ENCODE measurements at places on chromosomes 2 and 18.

DNA sequence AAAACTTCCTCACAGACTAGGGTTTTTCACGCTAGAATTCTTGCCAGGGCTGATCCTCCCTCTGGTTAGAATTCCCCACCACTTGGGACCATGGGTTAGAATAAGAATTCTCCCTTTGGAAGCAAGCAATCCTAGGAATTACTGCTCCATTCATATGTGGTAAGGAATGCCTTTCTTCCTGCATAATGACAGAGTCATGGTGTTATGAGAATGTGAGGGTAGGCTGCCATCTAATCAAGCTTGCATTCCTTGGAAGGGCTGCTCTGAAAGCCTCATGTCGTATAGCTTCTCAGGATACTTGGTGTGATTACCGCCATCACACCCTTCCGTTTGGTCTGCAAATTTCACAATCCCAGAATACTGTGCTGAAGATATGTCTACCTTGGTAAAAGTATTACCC is 1282.4 kb upstream of the PIK3C3 start:
- no peaks in the 10 kb centered on the region for H3K27me3 ChIP-seq
- no peak overlapping the region for H3K4me3 ChIP-seq
- H3K36me3 ChIP-seq = no peaks in the 10 kb centered on the region
- no peaks in the 10 kb centered on the region for H3K4me1 ChIP-seq
- H3K27ac ChIP-seq = no peak overlapping the region

- H3K4me3 ChIP-seq = no peak overlapping the region
- H3K4me1 ChIP-seq = no peaks in the 10 kb centered on the region
- no peak for DNase-seq
- no peak overlapping the region for H3K27ac ChIP-seq
- no peaks in the 10 kb centered on the region for H3K27me3 ChIP-seq
Measured at GRCh38 chr2:229153951-229154350, 117.1 kb downstream of the PID1 start.

- H3K27ac ChIP-seq = peak overlapping the region; percentile 34
- no peak for DNase-seq
- no peak overlapping the region for H3K4me3 ChIP-seq
- no peaks in the 10 kb centered on the region for H3K27me3 ChIP-seq
Measured at GRCh38 chr18:13124411-13124810, 94.1 kb upstream of the LDLRAD4 start.

DNA sequence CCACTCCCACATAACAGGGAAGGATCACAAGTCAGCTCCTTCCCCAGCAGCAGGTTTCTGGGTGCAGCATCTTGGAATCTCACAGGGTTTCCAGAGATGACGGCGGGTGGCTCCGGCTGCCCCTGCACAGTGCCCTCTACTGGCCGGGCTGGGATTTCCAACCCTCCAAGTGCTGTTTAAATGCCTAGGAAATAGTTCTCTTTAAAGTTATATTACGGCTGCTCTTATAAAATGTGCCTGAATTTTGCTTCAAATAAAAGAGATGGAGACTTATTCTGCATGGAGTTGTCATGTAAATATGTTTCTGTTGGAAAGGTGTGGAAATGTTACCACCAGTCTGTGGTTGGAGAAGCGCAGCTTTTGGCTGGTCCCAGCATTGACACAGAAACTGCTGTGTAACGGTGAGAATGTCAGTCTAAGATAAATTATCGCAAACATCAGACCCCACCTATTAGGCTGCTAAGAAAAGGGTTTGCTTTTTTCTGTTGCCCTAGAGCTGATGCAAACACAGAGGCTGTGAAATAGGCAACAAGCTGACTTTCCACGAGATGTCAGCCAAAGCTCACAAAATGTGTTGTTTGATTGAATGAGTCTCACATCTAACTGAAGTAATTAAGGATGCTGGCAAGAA is 3.3 kb upstream of the HJURP start:
- no peak overlapping the region for H3K4me3 ChIP-seq
- H3K4me1 ChIP-seq = peaks cover 16% of the 10 kb centered on the region
- no peak overlapping the region for H3K27ac ChIP-seq
- peaks cover 10% of the 10 kb centered on the region for H3K27me3 ChIP-seq
- peak; percentile 26 for DNase-seq

DNA sequence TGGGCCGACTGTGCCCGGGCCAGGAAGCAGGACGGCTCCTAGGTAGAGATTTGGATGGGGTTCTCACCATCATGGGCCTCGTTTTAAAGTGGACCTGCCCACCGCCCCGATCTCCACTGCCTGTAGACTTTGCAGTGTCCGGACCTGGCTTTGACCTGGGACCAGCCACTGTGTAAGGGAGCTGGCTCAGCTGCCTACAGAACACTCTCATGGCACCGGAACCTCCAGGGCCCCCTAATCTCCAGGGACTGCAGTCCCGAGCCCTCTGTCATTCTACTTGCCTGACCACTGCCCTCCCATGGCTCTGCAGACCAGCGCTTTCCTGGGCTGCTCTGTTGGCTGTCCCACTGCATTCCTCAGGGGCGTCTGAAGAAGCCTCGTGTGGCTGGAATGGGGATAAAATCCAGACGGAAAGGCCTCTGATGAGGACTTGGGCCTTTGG is 120.8 kb downstream of the GLI2 start:
- H3K27ac ChIP-seq = no peak overlapping the region
- no peaks in the 10 kb centered on the region for H3K4me1 ChIP-seq
- no peaks in the 10 kb centered on the region for H3K27me3 ChIP-seq
- H3K4me3 ChIP-seq = no peak overlapping the region

DNA sequence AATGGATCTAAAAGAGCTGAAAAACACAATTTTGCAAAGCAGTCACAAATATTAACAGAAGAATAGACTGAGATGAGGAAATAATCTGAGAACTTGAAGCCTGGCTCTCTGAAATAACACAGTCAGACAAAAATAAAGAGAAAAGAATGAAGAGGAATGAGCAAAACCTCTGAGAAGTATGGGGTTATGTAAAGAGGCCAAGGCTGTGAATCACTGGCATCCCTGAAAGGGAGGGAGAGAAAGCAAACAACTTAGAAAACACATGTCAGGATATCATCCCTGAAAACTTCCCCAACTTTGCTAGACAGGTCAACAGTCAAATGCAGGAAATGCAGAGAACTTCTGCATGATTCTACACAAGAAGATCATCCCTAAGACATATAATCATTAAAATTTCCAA is 73.5 kb upstream of the LHCGR start:
- H3K27me3 ChIP-seq = no peaks in the 10 kb centered on the region
- no peak for DNase-seq
- H3K36me3 ChIP-seq = no peaks in the 10 kb centered on the region
- H3K4me3 ChIP-seq = no peak overlapping the region

DNA sequence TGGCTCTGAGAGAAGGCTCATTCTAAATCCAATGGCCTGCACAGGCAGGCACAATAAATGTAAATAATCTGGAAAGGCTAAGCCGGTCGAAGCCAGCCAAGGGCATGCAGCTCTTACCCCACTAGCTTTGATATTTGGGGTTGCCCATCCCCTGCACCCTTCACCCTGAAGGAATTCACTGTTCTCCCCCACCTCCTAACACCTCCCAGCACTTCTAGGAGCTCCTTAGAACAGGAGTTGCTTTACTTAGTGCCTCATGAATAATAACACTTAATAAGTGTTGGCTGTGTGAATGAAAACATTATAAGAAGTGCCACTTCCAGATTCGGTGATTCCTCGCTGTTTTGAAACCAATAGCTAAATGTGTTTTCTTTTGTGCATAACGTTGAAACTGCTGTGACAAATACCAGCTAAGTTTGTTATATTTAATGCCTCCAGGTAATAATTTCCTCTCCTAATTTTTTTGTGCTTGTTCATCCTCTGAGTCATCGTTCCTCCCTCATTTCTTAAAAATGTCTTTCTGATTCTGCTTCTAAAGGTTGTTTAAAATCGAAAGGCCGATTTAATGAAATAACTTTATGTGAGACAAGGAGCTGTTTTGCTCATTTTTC is 458.8 kb downstream of the METTL4 start:
- H3K4me1 ChIP-seq = no peaks in the 10 kb centered on the region
- H3K4me3 ChIP-seq = no peak overlapping the region
- no peak for DNase-seq
- no peaks in the 10 kb centered on the region for H3K36me3 ChIP-seq

DNA sequence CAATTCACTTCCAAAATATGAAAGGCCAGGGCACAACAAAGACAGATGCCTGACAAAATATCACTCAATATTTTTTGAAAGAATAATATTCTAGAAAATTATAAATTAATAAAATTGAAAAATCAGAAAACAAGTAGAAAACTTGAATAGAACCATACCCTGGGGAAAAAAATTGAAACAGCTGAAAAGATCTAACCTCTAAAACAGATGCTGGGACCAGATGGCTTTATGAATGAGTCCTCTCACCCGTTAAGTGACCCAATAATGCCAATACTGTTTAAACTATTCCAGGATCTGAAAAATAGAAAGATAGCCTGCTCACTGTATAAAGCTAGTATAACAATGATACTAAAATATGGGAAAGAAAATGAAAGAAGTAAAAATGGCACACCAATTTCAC is 322.3 kb upstream of the VWC2L start:
- no peaks in the 10 kb centered on the region for H3K36me3 ChIP-seq
- no peak overlapping the region for H3K27ac ChIP-seq
- no peaks in the 10 kb centered on the region for H3K4me1 ChIP-seq
- no peak for DNase-seq
- no peaks in the 10 kb centered on the region for H3K27me3 ChIP-seq
- H3K4me3 ChIP-seq = no peak overlapping the region

DNA sequence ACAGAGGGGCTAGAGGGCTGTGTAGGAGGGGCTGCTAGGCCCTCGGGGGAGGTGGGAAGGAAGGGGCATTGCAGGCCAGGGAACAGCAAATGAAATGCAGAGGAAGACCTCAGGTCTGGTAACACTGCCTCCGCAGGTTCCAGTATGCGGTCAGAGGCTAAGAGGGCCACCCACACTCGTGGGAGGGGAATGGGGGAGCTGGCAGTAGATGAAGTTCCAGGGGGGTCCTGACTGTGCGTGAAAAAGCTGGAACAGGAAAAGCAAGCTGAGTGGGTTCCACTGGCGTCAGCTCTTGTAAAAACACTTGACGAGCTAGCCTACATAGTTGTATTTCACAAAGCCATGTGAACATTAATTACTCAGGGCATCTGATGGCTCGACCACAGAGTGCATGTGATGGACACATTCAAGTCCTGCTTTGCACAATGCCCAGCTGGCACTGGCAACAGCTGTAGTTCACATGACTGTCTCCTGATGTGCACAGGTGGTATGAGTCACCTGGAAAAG is 29.0 kb upstream of the PTPN4 start:
- H3K27me3 ChIP-seq = peaks cover 29% of the 10 kb centered on the region
- no peak overlapping the region for H3K27ac ChIP-seq
- no peaks in the 10 kb centered on the region for H3K4me1 ChIP-seq
- DNase-seq = no peak

- H3K4me1 ChIP-seq = peaks cover 47% of the 10 kb centered on the region
- peaks cover 15% of the 10 kb centered on the region for H3K36me3 ChIP-seq
- H3K27ac ChIP-seq = peak overlapping the region; percentile 79
- no peak overlapping the region for H3K4me3 ChIP-seq
- DNase-seq = peak; percentile 50
Measured at GRCh38 chr2:239326831-239327535, 73.8 kb downstream of the HDAC4 start.

GRCh38 chr18:3604498-3605408 is 154.8 kb downstream of the TGIF1 start:
- H3K27me3 ChIP-seq = no peaks in the 10 kb centered on the region
- no peak overlapping the region for H3K27ac ChIP-seq
- H3K4me1 ChIP-seq = peaks cover 5% of the 10 kb centered on the region
- H3K4me3 ChIP-seq = no peak overlapping the region
- H3K36me3 ChIP-seq = no peaks in the 10 kb centered on the region

DNA sequence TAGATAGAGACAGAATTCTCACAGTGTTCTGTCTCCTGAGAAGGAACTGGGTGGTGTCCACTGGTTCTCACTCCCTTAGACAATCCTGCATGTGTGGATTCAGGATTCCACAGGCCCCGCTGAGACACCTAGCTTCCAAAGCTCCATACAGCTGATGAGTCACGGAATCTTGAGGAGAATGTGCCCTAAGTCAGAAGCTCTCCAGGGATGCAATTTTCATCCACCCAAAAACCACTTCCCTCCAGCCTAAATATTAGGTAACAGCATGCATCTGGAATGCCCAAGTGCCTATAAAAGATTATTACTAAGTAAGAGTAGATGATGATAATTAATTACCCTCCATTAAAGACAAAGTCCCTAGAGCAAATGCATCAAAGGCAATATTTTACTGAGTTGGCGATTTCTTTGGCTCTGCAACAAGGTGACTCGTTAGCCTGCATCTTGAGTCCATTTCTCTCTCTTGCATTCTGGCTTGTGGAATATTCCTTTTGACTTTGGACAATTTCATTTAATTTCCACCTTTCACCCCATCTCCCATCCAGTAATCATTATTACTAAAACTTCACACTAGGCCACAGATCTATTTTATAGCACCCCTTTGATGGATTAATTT is 475.1 kb downstream of the TNS1 start:
- no peaks in the 10 kb centered on the region for H3K27me3 ChIP-seq
- H3K36me3 ChIP-seq = no peaks in the 10 kb centered on the region
- H3K27ac ChIP-seq = no peak overlapping the region
- DNase-seq = no peak

DNA sequence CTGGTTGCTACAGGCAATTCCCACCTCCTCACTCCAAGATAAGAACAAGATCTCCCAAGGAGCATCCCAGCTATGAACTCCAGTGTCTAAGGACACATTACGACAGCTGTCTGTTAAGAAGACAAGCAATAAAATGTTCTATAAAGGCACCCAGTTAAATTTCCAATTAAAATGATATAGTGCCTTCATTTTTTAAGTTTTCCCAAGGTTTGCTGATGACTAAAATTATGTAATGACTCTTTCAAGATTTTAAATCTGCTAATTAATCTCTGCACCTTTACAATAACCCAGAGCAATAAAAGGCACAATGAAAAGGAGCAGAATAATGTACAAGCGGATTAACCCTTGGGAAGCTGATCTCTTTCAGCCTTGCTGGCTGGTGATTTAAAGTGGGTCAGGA is 61.6 kb upstream of the REG3G start:
- H3K4me1 ChIP-seq = no peaks in the 10 kb centered on the region
- no peaks in the 10 kb centered on the region for H3K27me3 ChIP-seq
- no peak overlapping the region for H3K4me3 ChIP-seq
- H3K36me3 ChIP-seq = no peaks in the 10 kb centered on the region

- no peaks in the 10 kb centered on the region for H3K36me3 ChIP-seq
- H3K4me1 ChIP-seq = no peaks in the 10 kb centered on the region
- no peak overlapping the region for H3K4me3 ChIP-seq
- H3K27ac ChIP-seq = no peak overlapping the region
Measured at GRCh38 chr18:21949326-21950015, 208.9 kb downstream of the MIB1 start.

DNA sequence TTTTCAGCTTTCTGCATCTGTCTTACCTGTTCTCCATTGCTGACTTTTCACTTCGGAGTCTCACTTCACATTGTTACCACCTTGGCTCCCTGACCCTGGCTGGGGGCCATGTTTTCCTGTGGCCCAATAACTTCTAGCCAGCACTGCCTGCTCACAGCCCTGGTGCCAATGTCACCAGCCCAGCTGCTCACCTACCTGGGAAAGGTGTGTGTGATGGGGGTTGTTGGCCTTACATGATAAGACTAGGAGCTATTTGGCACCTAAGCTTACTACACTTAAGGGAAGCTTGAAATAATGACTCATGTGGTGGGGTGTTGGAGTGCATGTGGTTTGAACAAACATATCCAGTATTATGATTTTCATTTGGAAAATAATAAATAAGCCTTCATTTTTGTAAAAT is 37.5 kb upstream of the PGAP1 start:
- no peak overlapping the region for H3K27ac ChIP-seq
- no peak for DNase-seq

GRCh38 chr2:172097557-172098131 is 5.1 kb downstream of the DLX2 start:
- H3K4me1 ChIP-seq = peaks cover 46% of the 10 kb centered on the region
- H3K4me3 ChIP-seq = peak overlapping the region; percentile 85
- H3K27me3 ChIP-seq = peaks cover 85% of the 10 kb centered on the region

GRCh38 chr2:95179451-95179850 is 13.8 kb downstream of the ZNF2 start:
- DNase-seq = no peak
- no peak overlapping the region for H3K4me3 ChIP-seq
- H3K27ac ChIP-seq = no peak overlapping the region
- H3K27me3 ChIP-seq = no peaks in the 10 kb centered on the region
- peaks cover 38% of the 10 kb centered on the region for H3K36me3 ChIP-seq
- no peaks in the 10 kb centered on the region for H3K4me1 ChIP-seq

Data from effector memory CD8-positive, alpha-beta T cell (primary cell).